Bronchial epithelial cell (primary cell): ENCODE measurements at places on chromosomes 13 and 19. TPM values are rescaled to one million over a fixed set of nuclear protein-coding genes. Genes with fewer than 3 reads are reported as not detected.

DNA sequence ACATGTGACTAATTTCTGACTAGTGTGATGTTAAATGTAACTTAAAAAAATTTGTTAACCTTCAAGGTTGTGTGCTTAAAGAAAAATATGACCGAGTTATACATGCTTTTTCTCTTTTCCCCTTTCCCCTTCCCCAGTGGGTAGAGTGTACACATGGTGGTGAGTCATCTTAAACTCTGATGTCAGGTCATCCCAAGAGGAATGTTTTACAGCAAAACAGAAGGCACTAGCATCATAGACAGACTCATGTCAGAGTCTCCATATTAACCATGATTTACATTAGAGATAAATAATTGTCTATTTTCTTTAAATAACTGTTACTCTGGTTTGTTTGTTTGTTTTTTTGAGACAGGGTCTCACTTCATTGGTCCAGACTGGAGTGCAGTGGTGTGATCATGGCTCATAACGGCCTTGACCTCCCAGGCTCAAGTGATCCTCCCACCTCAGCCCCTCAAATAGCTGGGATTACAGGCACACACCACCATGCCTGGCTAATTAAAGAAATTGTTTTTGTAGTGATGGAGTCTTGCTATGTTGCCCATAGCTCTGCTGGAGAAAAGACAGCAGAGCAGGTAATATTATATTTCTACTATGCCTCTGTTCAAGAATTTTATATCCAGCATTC, 160.4 kb upstream of the PCDH9 start:
- no peak for DNase-seq

DNA sequence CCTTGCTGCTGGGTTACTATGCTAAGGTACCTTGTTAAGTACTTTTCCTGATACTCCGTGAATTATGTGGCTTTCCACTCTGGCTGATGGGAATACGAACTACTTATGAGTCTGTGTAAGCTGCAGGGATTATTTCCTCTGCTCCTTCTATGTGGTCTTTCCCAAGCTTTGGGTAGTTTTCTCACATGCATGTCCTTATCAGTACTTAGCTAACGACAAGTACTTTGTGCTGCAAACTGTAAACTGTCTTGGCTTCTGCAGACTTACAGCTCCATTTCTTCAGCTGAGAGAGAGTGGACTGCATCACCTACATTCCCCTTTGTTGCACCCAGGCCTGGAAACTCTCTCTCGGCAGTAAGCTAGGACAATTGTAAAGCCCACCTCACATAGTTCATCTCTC, 76.6 kb downstream of the FGF9 start:
- DNase-seq = no peak

DNA sequence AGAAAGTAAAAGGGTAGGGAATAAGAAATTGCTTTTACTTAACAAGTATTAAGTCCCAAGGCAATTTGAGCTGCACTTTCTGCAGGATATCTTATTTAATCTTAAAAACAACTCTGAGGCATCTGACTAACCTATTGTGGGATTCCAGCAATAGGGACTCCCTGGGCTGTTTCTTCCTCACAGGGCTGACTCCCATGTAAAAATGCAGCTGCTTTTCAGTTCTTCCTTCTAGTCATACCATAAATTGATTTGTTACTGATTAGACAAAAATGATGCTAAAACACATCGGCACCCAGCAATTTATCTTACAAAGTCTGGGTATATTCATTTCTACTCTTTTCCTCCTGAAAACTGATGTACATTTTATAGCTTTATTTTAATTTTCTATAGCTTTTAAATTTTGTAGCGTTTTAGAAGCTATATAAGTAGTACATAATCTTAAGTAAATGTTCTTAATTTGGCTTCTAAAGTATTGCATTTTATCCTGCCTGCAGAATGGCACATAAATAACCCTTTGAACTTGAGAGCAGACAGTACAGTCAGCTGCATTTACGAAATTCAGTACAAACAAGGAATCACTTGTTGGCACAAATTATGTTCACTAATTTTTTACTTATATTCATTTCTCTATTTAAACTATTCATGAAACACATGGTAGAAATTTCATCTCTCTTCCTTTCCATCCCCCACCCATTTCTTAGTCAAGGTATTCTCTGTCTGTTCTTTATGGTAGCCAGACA, 102.4 kb upstream of the FRY start:
- no peak for DNase-seq

- peak; percentile 5 for DNase-seq
Measured at GRCh38 chr19:55901369-55902079, 30.6 kb downstream of the NLRP13 start.

Gene KATNAL1
- 5.5 and 5.6 TPM in 2 replicates for total RNA-seq
